ENCODE measurements at places on chromosomes 13 and 19.

- no peak for DNase-seq
Observed at GRCh38 chr13:47929156-47929555, 71.9 kb downstream of the SUCLA2 start.

- DNase-seq: no peak
Observed at GRCh38 chr19:14775869-14776586, 2.3 kb downstream of the ADGRE2 start.

DNA sequence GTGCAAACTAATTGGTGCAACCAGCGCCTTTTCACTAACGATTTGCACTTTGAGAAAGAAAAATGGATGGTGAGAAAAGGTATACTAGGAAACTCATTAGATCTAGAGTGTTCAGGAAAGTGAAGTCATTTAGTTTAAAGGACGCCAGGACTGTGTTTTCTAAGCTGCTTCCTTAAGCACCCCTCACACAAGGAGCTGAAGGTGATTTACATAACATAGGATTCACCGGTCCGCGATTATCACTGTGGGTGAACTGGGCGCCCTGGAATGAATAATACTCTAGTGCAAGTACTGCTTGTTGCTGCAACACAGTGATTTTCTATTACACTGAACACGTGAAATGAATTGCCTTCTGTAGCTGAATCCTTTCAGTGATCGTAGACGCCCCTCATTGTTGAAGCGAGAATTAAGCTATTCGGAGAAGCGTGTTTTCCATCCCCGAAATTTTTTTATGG is 2.6 kb upstream of the MAB21L1 start:
- no peak for DNase-seq

GRCh38 chr13:44626176-44626575 is 50.0 kb upstream of the TSC22D1 start:
- no peak for DNase-seq

GRCh38 chr13:86155756-86156155 is 356.5 kb upstream of the SLITRK6 start:
- no peak for DNase-seq

GRCh38 chr19:8304841-8305621 is 3.1 kb downstream of the CD320 start:
- DNase-seq: no peak

GRCh38 chr13:30004204-30004603 is 153.8 kb upstream of the UBL3 start:
- no peak for DNase-seq

- no peak for DNase-seq
Observed at GRCh38 chr13:44484562-44485138, 91.5 kb downstream of the TSC22D1 start.

- DNase-seq: no peak
Observed at GRCh38 chr19:54133312-54133956, 4.1 kb upstream of the CNOT3 start.

DNA sequence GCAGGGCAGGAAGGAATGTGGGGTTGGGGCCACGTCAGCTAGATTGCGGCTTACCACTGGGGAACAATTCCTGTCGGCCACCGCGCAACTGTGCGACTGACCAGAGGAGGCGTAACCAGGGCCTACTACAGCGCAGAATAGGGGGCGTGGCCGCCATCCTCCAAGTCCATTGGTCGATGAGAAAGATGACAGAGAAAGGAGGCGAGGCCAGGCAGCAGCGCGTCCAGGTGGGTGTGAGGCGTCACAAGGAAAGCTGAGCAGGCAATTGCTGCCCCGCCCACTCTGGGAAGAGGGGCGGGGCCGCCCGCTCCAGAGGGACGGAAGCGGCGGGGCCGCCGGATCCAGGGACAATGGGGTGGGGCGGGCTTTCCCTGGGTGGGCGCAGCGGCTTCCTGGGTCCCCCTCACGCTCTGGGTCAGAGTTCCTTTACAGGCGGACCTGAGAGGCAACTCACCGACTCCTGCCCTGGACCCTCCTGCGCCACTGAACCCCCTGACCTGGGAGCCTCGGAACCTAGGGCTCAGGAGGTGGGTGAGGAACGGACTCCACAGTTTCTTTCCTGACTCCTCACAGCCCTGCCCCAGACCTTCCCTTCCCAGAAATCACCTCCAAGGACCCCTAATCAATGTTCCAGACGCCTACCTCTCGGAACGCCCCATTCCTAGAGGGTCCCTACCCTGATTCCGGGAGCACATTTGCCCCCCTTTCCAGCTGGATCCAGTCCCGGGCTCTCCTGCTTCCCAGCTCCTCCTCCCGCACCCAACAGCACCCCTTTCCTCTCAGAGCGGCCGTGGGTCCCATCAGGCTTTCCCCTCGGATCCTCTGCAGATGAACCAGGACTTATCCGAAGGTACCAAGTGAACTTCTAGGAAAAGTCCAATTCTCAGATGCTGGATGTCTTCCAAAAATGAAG is 101.5 kb upstream of the ZNF492 start:
- DNase-seq: no peak

DNA sequence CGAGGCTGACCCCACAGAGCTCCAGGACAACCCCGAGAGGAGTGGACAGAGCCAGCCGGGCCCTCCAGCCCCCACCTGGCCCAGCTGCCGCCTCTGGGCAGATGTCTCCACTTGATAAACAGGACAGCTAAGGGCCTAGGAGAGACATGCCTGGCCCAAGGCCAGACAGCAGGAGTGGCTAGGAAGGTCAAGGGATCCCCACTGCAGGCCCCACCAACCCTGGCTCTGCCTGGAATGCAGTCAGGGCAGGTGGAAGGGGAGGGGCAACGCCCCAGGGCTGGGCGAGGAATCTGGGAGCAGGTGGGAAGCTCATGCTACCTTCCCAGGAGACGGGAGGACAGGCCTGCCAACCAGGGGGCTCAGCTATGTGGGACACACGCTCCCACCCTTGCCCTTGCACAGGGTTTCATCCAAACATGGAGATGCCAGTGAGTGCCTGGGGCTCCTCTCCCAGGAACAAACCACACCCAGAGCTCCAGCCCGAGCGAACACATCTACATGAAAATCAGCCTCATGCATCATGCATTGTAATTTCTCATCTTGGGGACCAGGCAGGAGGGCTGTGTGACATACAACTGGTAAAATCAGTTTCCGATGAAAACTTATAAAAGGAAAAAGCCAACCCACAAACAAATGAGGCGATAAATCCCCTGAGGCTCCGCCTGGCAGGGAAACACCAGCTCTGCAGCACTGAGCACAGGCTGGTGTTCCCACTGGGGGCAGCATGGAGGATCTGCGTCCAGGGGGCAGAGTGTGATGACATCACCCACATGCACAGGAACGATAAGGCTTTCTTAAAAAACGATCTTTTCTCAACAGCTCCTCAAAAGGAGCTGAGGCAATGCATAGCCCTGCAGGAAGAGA is 25.0 kb downstream of the SH3GL1 start:
- DNase-seq: no peak

- DNase-seq: no peak
Observed at GRCh38 chr13:48775804-48776203, 122.1 kb downstream of the CYSLTR2 start.

GRCh38 chr13:106246666-106247188 is 288.7 kb downstream of the EFNB2 start:
- DNase-seq: no peak

DNA sequence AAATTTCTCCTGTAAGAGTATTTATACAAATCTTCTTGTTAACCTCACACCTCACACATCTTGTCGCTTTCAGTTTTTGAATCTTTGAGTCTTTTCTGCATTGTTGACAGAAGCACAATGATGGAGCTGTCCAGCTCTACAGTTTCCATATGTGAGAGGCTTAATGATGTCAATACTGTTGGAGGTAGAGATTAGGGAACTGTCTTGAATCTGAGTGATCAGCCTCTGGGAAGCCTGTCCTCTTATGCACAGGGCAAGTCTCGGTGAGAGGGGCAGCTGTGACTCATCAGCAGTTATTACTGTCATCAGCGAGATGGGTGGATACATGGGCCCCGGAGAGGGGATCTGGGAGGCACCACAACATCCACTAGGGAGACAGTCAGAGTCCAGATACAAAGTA is 4.6 kb upstream of the ITGBL1 start:
- no peak for DNase-seq

GRCh38 chr19:5567360-5567969 is at the start of gene TINCR:
Gene TINCR (minus strand): TSS chr19:5567953.
- DNase-seq: no peak

GRCh38 chr13:25881971-25882451 is 169.8 kb downstream of the SHISA2 start:
- no peak for DNase-seq

DNA sequence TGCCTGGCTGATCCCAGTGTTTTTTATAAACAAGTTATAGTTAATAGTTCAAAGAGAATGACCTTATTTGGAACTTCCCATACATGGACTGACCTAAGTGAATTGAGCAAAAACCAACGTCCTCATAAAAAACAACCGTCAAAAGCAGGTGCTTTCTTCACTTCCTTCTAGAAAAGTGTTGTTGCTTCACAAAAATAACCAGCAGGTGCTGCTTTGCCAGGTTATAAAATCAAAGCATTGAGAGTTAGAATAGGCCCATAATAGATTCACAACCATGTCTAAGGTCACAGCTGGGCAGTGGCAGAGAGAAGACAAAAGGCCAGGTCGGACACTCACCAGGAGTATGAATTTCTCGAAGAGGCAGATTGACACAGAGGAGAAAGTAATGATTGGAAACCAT is 9.5 kb downstream of the RUBCNL start:
- no peak for DNase-seq

DNA sequence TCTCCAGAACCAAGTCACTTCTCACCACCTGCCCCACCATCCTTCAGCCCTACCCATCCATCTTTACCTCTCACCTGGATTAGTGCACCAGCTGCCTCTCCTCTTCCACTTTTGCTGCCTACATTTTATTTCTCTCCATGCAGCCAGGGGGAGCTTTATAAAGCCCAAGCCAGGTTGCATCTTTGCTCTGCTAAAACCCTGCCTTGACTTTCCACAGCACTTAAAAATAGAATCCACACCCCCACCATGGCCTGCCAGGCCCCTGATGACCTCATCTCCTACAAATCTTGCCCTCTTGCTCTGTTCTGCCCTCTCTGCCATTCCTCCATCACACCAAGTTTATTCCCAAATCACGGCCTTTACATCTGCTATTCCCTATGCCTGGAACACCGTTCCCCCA is 1.8 kb downstream of the HOOK2 start:
- no peak for DNase-seq

All from stimulated activated CD4-positive, alpha-beta T cell treated with anti-CD3 and anti-CD28 coated beads, Interleukin-2, amount 100 ng/mL, for 4 hours (primary cell).